ENCODE measurements at places on chromosomes 6 and 20.

DNA sequence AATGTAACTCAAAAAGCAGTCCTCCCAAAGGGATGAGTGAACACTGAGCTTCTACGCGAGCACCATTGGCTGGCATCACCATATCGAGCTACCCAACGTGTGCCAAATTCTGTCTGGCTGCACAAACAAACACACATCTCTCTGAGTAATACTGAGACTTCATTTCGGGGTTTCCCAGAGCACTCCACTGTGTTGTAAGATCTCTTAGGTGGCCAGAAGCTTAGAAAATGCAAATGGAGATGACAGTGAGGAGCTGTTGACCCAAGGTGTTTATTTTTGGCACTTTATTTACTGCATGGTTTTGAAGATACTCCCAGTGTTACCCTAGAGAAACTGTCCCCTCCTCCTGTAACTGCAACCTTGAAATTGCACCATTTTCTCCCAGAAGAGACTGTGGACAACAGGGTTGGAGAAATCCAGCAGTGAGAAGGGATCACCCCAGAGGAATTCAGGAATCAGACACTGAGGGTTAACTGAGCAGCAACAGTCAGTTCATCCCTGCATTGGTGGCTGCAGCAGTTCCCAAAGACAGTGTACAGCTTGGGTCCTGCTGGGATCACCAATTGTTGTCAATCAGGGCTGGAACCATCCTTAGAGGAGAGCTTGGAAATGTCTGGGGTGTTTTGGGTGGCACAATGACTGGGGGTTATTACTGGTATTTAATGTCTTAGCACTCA lies 1.0 kb upstream of the RIPOR2 start:
- DNase-seq, result no peak

GRCh38 chr6:157063176-157063905 lies 260.0 kb downstream of the TMEM242 start:
- no peak for DNase-seq

GRCh38 chr6:21149470-21149869 lies 444.1 kb upstream of the SOX4 start:
- no peak for DNase-seq

GRCh38 chr6:126701676-126702560 lies 362.0 kb downstream of the CENPW start:
- no peak for DNase-seq

GRCh38 chr6:39982720-39983119 lies 48.5 kb upstream of the MOCS1 start:
- no peak for DNase-seq

GRCh38 chr6:35184580-35185301 lies 29.0 kb upstream of the SCUBE3 start:
- no peak for DNase-seq

Measured in HuH-7.5 (cell line).